Activated CD4-positive, alpha-beta memory T cell treated with anti-CD3 and anti-CD28 coated beads for 36 hours (primary cell): ENCODE measurements at places on chromosomes 5 and 9. TPM values are rescaled to one million over a fixed set of nuclear protein-coding genes. Genes with fewer than 3 reads are reported as not detected.

DNA sequence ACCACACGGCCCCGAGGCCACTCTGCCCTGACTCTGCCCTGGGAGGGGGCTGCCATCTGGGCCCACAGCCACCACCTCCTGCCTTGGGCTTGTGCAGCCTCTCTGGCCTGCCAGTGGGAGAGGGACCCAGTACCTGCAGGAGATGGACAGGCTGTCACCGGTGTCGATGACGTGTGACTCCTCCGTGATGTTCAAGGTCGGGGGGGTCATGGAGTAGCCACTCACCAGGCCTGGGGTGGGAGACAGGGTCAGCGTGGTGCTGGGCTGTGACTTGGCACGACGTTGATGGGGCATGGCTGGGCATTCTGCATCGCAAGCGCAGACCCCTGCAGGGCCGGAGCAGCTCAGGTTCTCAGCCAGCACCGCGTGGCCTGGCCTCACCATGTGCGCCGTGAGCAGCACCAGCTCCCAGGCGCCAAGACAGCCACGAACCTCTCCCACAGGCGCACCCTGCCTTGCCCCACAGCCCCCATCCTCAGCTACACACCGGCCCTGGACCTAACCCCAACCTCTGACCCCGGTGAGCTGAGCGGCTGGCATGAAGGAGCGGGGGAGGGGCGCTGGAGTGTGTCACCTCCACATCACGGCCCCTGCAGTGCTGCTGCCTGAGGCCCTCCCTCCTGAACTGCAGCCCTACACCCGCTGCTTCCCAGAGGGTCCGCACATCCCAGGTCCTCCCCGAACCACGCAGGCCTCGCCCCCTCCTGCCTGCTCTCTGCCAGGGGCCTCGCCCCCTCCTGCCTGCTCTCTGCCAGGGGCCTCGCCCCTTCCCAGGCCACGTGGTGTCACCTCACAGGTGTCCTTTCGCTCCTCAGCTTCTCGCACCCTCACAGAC, 17.6 kb downstream of the FLT4 start:
- no peak overlapping the region for H3K27ac ChIP-seq
- no peak for DNase-seq
- no peaks in the 10 kb centered on the region for H3K27me3 ChIP-seq
- no peaks in the 10 kb centered on the region for H3K4me1 ChIP-seq
- no peak overlapping the region for H3K4me3 ChIP-seq

DNA sequence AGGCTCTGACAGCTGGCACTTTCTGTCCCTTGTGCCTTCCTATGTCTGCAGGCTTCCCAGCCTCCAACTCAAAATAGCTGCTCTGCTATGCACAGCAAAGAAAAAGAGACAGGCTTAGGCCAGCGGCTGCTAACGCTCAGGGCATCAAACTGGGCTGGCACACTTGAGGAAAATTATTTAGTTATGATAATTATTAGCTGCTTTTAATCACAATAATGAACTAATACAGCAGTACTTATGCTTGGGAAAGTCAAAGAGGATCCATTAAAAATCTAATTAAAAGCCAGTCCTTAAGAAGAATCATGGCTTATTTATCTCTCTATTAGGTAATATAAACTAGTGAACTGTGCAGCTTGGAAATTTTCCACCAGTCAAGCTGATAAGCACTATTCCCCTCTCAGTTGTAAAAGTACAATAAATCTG, 233.2 kb downstream of the SLIT3 start:
- H3K27ac ChIP-seq = no peak overlapping the region
- H3K4me3 ChIP-seq = no peak overlapping the region
- H3K4me1 ChIP-seq = no peaks in the 10 kb centered on the region
- no peaks in the 10 kb centered on the region for H3K36me3 ChIP-seq

- no peaks in the 10 kb centered on the region for H3K27me3 ChIP-seq
- H3K4me1 ChIP-seq = no peaks in the 10 kb centered on the region
- H3K36me3 ChIP-seq = no peaks in the 10 kb centered on the region
- DNase-seq = no peak
Observed at GRCh38 chr9:26261503-26262330, 583.5 kb upstream of the TUSC1 start.

- peaks cover 55% of the 10 kb centered on the region for H3K4me1 ChIP-seq
- peak overlapping the region; percentile 81 for H3K4me3 ChIP-seq
- peaks cover 6% of the 10 kb centered on the region for H3K27me3 ChIP-seq
- H3K36me3 ChIP-seq = no peaks in the 10 kb centered on the region
Observed at GRCh38 chr5:80960531-80961375, 590 bp downstream of the RASGRF2 start.

- no peak for DNase-seq
- H3K27ac ChIP-seq = no peak overlapping the region
Observed at GRCh38 chr9:16398691-16399090, 471.8 kb downstream of the BNC2 start.

GRCh38 chr9:33393581-33393980, 8.8 kb downstream of the AQP7 start:
- H3K27ac ChIP-seq = no peak overlapping the region
- H3K4me3 ChIP-seq = no peak overlapping the region
- H3K4me1 ChIP-seq = no peaks in the 10 kb centered on the region

GRCh38 chr5:98804066-98804465, 30.6 kb downstream of the RGMB start:
- no peak for DNase-seq
- H3K36me3 ChIP-seq = peaks cover 20% of the 10 kb centered on the region
- H3K27me3 ChIP-seq = no peaks in the 10 kb centered on the region
- no peak overlapping the region for H3K27ac ChIP-seq

DNA sequence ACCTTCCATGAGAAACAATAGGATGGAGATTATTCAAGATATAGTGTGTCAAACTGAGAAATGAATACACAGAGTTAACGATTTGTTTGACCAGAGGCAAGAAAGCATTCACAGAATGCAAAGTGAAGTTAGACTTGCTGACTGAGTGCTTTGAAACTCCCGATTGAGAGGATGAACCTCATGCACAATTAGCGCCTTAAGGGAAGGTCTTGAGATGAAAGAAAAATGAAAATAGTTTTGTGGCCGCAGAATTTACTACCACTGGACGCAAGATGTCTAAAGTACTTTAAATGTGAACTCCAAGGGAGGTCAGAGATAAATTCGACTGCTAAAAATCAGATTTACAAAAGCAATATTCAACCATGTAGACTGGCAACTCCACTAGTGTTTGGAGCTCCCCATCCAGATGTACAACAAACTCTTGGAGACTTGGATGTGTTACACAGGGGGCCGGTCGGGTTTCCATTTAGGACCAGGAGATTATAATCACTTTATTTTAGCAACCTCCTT, 707 bp upstream of the RIMOC1 start:
- H3K36me3 ChIP-seq = peaks cover 22% of the 10 kb centered on the region
- H3K27ac ChIP-seq = peak overlapping the region; percentile 93
- H3K27me3 ChIP-seq = peaks cover 2% of the 10 kb centered on the region
- H3K4me1 ChIP-seq = peaks cover 35% of the 10 kb centered on the region

DNA sequence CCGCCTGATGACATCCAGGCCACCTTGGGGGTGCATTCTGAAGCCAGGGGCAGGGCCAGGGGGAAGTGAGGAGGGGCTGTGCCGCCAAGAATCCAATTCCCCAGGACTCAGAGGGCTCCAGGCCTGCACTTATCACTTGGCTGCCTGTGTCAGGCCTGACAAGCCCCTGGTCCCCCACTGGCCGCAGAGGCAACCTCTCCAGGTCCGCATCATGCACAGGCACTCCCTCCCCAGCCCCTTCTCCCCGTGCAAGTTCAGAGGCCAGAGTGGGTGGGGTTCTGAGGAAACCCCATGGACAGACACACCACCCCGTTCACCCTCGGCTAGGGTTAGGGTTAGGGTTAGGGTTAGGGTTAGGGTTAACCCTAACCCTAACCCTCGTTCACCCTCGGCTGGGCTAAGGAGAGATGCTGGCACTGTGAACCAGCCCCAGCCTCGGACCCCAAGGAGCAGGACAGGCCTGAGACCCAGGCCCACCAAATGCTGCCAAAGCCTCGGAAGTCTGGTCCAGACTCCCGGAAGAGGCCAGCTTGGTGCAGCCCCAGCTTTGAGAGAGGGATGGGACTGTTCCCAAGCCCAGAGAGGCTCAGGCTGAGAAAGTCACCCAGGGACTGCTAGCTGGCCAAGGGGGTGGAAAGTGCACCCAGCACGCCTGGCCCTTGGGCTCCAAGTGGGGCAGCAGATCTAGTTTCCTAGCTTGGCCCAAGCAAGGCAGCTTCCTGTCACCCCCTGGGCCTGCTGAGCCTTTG, 4.9 kb downstream of the LCN2 start:
- DNase-seq = no peak
- peaks cover under 1% of the 10 kb centered on the region for H3K4me1 ChIP-seq
- no peaks in the 10 kb centered on the region for H3K36me3 ChIP-seq
- H3K27ac ChIP-seq = no peak overlapping the region

DNA sequence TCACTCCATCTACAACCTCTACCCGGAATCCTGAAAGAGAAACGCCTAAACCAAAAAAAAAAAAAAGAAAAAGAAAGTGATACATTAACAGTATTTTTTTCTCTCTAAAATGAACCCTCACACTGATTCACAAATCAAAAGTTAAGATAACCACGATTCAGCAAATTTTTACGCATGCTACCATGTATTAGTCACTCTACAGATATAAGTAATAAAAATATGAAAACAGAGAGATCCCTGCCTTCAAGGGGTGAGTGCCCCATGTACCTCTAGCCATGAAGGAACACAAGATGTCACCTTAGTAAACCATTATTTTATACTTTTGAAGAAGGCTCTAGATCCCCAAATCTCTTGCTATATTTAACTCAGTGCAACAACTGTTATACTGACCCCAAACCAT, 33.4 kb downstream of the CEMIP2 start:
- H3K27me3 ChIP-seq = no peaks in the 10 kb centered on the region
- H3K27ac ChIP-seq = peak overlapping the region; percentile 44
- peaks cover 53% of the 10 kb centered on the region for H3K36me3 ChIP-seq
- no peak for DNase-seq

DNA sequence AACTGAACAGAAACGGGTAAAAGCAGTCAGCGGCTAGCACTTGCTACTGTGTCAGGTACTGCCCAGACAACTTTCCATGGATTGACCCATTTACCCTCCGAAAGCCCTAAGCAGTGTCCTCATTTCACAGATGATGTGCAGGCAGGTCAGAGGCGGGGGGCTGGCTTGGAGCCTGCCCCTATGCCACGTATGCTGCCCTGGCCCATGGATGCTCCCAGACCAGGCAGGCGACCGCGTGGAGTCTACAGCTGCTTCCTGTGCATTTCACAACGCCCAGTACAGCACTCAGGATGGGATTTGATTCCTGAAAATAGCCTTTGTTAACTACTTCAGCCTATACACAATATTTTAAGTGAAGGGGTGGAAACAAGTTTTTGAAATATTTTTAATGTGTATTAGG, 202.9 kb downstream of the NXNL2 start:
- no peak overlapping the region for H3K27ac ChIP-seq
- no peak overlapping the region for H3K4me3 ChIP-seq
- no peaks in the 10 kb centered on the region for H3K36me3 ChIP-seq
- H3K4me1 ChIP-seq = no peaks in the 10 kb centered on the region

- no peak overlapping the region for H3K4me3 ChIP-seq
- no peak for DNase-seq
- peaks cover 6% of the 10 kb centered on the region for H3K27me3 ChIP-seq
- H3K4me1 ChIP-seq = no peaks in the 10 kb centered on the region
- H3K27ac ChIP-seq = no peak overlapping the region
Observed at GRCh38 chr5:115349001-115349817, 52.8 kb upstream of the CCDC112 start.

GRCh38 chr5:116646611-116647289, 72.1 kb upstream of the SEMA6A start:
- H3K27me3 ChIP-seq = no peaks in the 10 kb centered on the region
- no peak for DNase-seq
- no peak overlapping the region for H3K4me3 ChIP-seq
- no peaks in the 10 kb centered on the region for H3K4me1 ChIP-seq
- H3K27ac ChIP-seq = no peak overlapping the region
- no peaks in the 10 kb centered on the region for H3K36me3 ChIP-seq

DNA sequence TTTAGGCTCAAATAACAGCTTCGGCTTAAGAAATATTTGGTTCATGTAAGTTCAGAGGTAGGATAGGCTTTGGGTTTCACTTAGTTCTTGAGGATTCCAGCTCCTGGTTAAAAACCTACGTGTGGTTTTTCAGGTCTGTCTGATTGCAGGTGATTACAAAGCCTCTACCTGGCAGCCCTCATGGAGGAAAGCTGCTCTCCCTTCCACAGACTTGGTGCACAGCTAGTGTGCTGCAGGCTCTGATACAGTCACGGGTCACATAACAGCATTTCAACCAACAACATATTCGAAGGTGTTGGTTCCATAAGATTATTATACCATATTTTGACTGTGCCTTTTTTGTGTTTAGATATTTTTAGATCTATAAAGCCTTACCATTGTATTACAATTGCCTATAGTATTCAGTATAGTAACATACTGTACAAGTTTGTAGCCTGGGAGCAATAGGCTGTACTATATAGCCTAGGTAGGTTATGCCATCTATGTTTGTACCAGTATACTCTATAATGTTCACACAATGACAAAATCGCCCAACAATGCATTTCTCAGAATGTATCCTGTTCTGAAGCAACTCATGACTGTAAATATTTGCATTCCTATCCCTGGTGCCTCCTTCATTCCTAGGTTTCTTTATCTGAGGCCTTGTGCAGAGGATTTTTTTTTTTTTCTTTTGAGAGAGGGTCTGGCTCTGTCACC, 8.0 kb upstream of the DCP2 start:
- H3K27me3 ChIP-seq = no peaks in the 10 kb centered on the region
- H3K36me3 ChIP-seq = no peaks in the 10 kb centered on the region
- no peak overlapping the region for H3K4me3 ChIP-seq
- H3K27ac ChIP-seq = no peak overlapping the region

DNA sequence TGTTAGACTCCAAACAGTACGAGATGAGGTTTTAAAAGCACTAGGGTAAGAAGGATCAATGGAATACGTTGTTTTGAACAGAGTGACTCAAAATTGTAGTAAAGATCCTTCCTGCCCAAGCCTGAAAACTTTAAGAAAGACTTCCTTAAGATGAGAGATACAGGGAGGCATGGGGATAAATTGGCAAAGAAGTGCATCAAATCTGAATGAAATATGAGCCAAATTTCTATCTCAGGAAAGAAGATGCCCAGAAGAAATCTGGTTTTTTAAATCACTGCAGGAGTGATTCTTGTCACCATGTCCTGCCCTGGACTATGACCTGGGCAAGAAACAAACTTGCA, 14.9 kb downstream of the FCN2 start:
- no peak for DNase-seq
- H3K27ac ChIP-seq = no peak overlapping the region
- H3K36me3 ChIP-seq = no peaks in the 10 kb centered on the region
- no peak overlapping the region for H3K4me3 ChIP-seq
- H3K4me1 ChIP-seq = no peaks in the 10 kb centered on the region
- H3K27me3 ChIP-seq = peaks cover 25% of the 10 kb centered on the region

- H3K27me3 ChIP-seq = peaks cover 22% of the 10 kb centered on the region
- H3K4me3 ChIP-seq = no peak overlapping the region
- DNase-seq = no peak
- H3K36me3 ChIP-seq = no peaks in the 10 kb centered on the region
Observed at GRCh38 chr9:88996046-88996920, 5.0 kb downstream of the S1PR3 start.

HSD17B3 gene
- total RNA-seq = not detected

PTGER4 gene
- 53.7 TPM for total RNA-seq

SSNA1 gene
- total RNA-seq = 62.1 TPM

SPINK14 gene
- not detected for total RNA-seq

FAT2 gene
- total RNA-seq = not detected

BTNL8 gene
- not detected for total RNA-seq

TUSC1 gene
- not detected for total RNA-seq

NUDT2 gene
- 42.4 TPM for total RNA-seq

OR1J4 gene
- total RNA-seq = not detected

C1QTNF2 gene
- not detected for total RNA-seq

NIPAL4 gene
- 2.5 TPM for total RNA-seq

SEMA5A gene
- 0.48 TPM for total RNA-seq
